Fibroblast of skin of scalp (primary cell): ENCODE measurements at places on chromosomes 5 and 9.

DNA sequence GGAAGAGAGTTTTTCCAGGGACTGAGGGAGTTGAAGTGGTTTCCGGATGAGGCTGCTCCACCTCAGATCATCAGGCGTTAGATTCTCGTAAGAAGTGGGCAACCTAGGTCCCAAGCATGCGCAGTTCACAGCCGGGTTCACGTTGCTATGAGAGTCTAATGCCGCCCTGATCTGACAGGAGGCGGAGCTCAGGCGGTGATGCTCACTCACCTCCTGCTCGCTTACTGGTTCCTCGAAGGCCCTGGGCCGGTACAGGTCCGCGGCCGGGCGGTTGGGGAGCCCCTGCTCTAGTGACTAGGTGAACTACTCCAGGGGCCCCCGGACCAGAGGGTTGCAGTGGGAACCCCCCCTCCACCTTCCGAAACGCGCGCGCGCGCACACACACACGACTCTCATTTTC is 997 bp upstream of the RNF130 start:
- no peak for DNase-seq

GRCh38 chr5:172871982-172872381 is 37.9 kb downstream of the ERGIC1 start:
- DNase-seq: no peak

GRCh38 chr9:121618504-121618903 is 32.9 kb upstream of the DAB2IP start:
- DNase-seq: no peak

- DNase-seq: no peak
Observed at GRCh38 chr9:97387504-97387886, 24.4 kb upstream of the TDRD7 start.

GRCh38 chr9:116002624-116003023 is 151.0 kb upstream of the PAPPA start:
- peak; percentile 27 for DNase-seq

GRCh38 chr9:75108571-75108970 is 20.3 kb downstream of the OSTF1 start:
- peak; percentile 21 for DNase-seq

DNA sequence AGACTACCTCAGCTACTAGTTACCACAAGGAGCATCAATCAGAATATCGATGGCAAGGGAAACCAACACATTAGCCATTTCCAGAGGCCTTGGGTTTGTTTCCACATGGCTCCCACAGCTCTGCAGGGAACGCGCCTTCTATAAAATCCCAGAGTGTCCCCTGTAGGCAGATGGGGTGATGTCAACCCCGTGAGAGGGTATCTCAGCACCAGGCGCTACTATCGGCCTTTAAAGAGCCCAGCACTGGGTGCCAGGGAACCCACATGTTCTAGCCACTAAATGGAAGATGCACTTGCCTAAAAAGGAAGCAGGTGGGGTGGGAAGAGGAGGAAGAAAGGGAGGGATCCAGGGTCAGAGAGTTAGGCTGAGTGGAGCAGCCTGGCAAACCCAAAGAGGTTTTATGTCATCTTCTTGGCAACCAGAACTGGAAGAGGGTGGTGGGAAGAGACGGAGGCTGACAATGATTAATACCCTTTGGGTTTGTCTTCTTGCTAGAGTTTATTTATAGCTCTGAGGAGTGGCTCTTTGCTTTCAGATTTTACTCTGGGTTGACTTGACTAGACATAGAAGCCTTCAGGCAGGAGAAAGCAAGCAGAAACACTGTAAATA is 19.9 kb downstream of the MACROH2A1 start:
- peak; percentile 66 for DNase-seq

DNA sequence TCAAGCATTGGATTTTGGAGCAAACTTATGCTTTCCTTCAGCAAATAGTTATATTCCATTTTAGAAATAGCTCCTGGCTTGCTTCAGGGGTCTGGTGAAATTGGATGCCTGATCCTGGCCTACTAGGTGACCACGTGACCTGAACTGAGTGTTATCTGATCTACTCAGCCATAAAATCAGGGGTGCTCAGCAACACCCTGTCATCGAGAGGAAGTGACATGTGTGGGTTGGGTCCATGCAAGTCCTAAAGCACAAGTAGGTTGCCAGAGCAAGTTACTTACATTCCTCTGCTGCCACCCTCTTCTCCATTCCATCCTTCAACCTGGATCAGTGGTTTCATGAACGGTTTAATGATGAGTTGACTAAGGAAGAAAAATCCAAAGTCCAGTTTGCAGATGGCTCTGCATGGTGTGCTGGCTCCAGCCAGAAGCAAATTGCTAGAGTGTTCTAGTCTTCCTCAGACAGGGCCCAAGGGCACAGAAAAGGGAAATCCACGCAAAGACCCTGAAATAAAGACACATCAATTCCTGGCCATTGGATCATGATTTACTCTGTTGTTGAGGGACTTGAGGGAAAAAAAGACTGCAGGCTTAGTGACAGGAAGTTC is 2.8 kb upstream of the FAM193B start:
- no peak for DNase-seq

GRCh38 chr5:77298146-77298545 is 87.7 kb downstream of the PDE8B start:
- DNase-seq: no peak

- no peak for DNase-seq
Observed at GRCh38 chr5:142171270-142171669, 62.7 kb downstream of the NDFIP1 start.

GRCh38 chr5:17147170-17147569 is 70.3 kb upstream of the BASP1 start:
- DNase-seq: no peak

GRCh38 chr5:2442496-2443354 is 308.8 kb downstream of the IRX2 start:
- no peak for DNase-seq

GRCh38 chr5:31757806-31758205 is 118.9 kb downstream of the PDZD2 start:
- peak; percentile 16 for DNase-seq

DNA sequence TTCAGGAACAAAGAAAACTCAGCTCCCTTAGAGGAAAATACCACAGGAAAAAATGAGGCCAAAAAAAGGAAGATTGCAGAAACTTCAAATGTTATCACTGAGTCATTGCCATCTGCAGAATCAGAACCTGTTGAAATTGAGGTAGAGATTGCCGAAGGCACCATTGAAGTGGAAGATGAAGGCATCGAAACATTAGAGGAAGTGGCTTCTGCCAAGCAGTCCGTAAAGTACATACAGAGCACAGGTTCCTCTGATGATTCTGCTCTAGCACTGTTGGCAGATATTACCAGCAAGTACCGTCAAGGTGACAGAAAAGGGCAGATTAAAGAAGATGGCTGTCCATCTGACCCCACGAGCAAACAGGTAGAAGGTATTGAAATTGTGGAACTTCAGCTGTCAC is 30.8 kb upstream of the NIM1K start:
- DNase-seq: no peak

DNA sequence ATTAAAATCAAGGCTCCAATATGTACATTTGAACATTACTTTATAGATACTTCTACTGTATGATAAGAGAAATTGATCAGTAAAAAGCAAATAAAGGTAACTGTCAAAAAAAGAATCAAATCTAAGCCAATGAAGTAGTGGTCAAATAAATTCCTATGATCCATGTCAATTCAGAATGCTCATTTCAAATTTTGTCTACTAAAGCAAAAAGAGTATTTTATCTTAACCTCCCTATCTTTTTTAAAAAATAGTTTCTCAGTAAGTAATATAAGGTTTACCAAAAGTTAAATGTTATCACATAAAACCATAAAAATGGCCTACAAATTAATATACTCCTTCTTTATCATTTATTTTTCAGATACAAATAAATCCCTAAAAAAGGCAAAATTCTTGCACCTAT is 165.9 kb downstream of the AGTPBP1 start:
- DNase-seq: no peak

GRCh38 chr9:81588148-81588871 is 101.0 kb downstream of the TLE1 start:
- no peak for DNase-seq

DNA sequence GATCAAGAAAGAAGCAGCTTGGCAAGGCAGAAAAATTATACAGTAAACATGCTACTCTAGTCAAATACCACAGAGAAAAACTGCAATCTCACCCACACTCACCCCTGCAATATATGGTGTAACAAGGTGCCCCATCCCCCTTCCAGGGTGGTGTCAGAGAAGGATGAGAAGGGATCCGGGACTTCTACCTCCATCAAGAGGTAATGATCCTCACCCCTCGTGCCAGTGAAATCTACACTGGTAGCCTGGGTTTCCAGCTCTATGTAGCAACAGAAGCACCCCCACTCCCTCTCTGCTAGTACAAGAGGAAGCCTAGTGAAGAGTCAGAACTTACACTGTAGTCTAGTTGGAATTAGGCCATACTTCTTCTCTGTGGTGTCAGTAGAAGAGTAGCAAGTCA is 18.9 kb downstream of the SLCO4C1 start:
- no peak for DNase-seq

GRCh38 chr9:750249-750967 is 91.1 kb upstream of the DMRT1 start:
- DNase-seq: no peak

DNA sequence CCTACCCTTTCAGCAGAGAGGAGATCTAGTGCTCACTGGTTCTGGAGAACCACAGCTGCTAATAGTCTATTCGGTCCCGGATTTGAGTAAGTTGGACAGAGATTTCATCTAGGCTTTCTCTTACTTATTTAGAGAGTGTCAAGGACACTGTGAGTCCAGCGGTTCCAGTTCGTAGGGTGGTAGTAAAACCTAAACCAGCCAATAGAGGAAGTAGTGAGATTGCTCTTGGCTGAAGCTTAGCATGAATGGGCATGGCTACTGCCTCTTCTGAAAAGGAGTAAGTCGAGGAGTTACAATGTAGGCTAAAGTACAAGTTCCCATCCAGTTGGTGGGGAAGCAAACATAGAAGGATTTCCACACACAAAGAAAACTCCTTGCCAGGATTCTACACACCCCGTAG is 109.6 kb upstream of the MOCS2 start:
- no peak for DNase-seq

- no peak for DNase-seq
Observed at GRCh38 chr9:69386651-69387050, 61.6 kb downstream of the ENTREP1 start.

GRCh38 chr9:91567642-91568274 is 144.1 kb upstream of the NFIL3 start:
- DNase-seq: no peak

GRCh38 chr5:110757118-110757729 is 18.4 kb downstream of the SLC25A46 start:
- DNase-seq: peak; percentile 55

- DNase-seq: no peak
Observed at GRCh38 chr9:131333771-131334628, 44.5 kb downstream of the PLPP7 start.

DNA sequence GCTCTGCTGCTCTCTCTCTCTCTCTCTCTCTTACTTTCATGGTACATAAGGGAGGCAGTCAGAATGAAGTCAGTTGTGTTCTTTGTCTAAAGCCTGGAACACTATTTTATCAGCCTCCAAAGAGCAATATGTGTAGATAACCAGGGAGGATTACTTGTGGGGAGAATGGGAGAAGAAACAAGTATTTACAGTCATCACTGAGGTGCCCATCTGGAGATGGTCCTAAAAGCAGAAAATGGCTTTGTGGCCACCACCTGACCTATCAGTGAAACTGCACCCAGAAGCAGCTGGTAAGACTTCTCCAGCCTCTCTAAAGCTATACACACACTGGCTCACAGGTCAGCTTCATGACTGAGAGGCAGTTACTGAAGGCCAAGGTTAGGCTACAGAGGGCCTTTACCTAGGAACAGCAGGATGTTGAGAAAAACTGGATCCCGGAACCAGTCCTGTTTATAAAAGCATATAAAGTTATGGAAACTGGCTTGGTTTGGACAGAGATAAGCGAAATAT is 75.1 kb downstream of the MRPS27 start:
- peak; percentile 68 for DNase-seq

- peak; percentile 45 for DNase-seq
Observed at GRCh38 chr5:53607886-53608285, 47.4 kb downstream of the NDUFS4 start.

DNA sequence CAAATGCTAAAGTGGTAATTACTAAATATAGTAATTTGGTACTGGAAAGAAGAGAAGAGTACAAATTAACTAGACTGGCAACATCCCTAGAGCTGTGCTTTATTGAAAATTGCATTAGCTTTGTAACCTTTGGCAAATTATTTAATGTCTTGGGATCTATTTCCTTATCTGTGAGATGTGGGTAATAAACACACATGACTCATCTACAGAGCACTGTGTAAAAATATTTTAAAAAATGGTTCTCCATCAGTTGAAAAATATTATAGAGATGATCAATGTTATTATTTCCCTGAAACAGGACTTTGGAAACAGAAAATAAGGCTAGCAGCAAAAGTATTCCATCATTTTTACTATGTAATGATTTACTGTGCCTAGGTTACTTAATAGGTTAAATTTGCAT is 1698.8 kb upstream of the CDH9 start:
- DNase-seq: no peak

- no peak for DNase-seq
Observed at GRCh38 chr5:14008819-14009311, 64.4 kb upstream of the DNAH5 start.

- no peak for DNase-seq
Observed at GRCh38 chr9:104319685-104320084, 184.4 kb upstream of the OR13F1 start.

GRCh38 chr5:180499684-180500083 is 5.5 kb downstream of the CNOT6 start:
- DNase-seq: no peak

GRCh38 chr9:15219546-15219945 is 87.5 kb downstream of the TTC39B start:
- DNase-seq: no peak

GRCh38 chr5:175452166-175452565 is 8.2 kb upstream of the DRD1 start:
- no peak for DNase-seq

DNA sequence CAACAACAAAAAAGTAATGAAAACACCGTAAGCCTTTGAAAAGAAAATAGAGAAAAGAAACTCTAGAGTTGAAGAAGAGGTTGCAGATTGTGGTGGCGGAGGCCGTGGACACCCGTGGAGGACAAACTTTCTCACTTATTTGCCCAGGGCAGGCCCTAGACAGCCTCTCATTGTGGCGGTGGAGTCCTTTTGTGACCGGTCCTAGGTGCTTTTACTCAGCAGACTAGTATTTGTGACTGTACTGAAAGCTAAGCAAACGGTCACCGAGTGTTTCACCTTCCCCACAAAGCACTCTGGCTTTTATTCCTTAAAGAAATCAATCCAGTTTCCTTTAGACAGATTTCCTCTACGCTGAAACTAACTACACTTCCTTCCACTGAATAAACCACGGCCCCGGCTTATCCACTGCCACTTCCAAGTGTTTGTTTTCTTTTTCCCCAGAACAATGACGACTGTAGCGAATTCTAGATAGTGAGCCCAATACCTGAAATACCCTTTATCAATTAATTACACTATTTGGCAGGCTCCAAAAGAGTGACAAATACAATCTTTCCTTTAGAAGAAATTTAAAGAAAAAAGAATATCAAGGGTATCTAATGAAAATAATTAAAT is 210.2 kb upstream of the TARS1 start:
- DNase-seq: no peak

- no peak for DNase-seq
Observed at GRCh38 chr9:120879446-120879845, 2.5 kb upstream of the PHF19 start.
